ENCODE measurements at places on chromosomes 12 and 14.
A peak's percentile ranks its signal among the peaks of the same experiment; 100 is the strongest.

- DNase-seq = no peak
Observed at GRCh38 chr14:71751264-71751663, 181.0 kb upstream of the RGS6 start.

- no peak for DNase-seq
Observed at GRCh38 chr12:71415336-71416231, 24.0 kb upstream of the LGR5 start.

- no peak for DNase-seq
Observed at GRCh38 chr14:77582511-77582910, 33.9 kb downstream of the SPTLC2 start.

- DNase-seq = no peak
Observed at GRCh38 chr12:110005319-110005973, 6.2 kb downstream of the ANKRD13A start.

DNA sequence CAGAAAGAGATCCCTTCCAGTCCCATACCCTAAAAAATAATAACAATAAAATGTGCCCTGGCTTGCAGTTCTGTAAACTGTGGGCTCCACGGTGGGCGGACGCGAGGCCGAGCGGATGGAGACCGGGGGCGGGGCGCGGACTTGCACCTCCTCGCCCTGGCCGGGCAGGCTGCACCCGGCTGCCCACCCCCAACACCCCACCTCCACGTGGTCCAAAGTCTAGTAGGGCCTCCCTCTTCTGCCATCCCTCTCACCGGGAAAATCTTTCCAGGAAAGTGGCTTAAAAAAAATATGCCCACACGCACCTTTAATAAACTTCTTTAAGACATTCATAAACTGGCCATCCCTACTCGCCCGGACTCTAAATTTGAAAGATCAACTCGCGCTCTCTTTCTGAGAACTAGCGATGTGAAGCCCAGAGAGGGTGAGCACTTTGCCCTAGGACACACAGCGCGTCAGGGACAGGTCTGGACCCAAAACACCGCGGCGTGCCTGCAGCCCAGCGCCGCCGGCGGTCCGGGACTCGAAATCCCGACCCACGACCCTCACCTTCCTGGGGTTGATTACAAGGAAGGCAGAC lies 1.9 kb upstream of the BCL11B start:
- DNase-seq = no peak

- DNase-seq = no peak
Observed at GRCh38 chr14:61706096-61706690, 10.9 kb downstream of the HIF1A start.

GRCh38 chr12:110073049-110073831 lies 24.9 kb upstream of the C12orf76 start:
- no peak for DNase-seq

GRCh38 chr12:106275458-106275857 lies 27.1 kb upstream of the TCP11L2 start:
- DNase-seq = no peak

DNA sequence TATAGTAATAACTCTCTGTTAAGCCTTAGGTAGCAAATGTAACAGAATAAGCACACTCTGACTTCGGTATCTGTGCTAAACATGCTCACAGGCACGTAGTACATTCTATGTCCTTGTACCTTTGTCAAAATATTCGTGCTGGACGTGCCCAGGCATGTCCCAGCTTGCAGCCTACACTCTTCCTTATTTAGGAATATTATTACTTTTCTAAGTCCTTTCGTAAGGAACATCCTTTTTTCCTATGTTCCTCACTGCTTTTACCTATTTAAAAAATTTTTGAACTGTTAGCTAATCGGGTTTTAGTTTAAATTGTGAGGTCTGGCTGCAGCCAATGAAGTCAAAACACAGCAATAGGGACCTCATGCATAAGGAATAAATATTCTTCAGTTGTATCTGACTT lies 24.1 kb upstream of the UBC start:
- DNase-seq = no peak

- DNase-seq = no peak
Observed at GRCh38 chr14:101543814-101544213, 17.5 kb upstream of the DIO3 start.

- no peak for DNase-seq
Observed at GRCh38 chr12:112112409-112113133, 4.0 kb upstream of the NAA25 start.

- no peak for DNase-seq
Observed at GRCh38 chr12:123427036-123427769, 9.3 kb downstream of the RILPL2 start.

- no peak for DNase-seq
Observed at GRCh38 chr12:32198555-32198954, 91.9 kb downstream of the BICD1 start.

GRCh38 chr12:94049718-94050117 lies 98.7 kb upstream of the PLXNC1 start:
- no peak for DNase-seq

DNA sequence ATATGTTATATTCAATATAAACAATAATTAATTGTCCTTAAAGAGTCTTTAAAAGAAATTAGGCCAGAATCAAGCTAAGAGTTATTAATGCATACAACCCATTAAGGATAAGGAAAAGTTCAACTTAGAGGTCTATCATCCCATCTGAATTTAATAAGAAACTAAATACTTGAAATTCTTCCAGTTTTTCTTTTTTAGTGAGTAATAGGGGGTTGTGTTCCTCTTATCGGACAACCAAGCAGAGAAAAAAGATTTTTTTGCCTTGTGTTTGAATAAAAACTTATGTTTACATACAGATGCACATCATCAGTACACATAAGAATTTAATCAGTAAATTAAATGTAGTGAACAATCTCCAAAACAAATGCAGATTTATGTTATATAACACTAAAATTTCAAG lies 32.5 kb downstream of the PAWR start:
- DNase-seq = no peak

DNA sequence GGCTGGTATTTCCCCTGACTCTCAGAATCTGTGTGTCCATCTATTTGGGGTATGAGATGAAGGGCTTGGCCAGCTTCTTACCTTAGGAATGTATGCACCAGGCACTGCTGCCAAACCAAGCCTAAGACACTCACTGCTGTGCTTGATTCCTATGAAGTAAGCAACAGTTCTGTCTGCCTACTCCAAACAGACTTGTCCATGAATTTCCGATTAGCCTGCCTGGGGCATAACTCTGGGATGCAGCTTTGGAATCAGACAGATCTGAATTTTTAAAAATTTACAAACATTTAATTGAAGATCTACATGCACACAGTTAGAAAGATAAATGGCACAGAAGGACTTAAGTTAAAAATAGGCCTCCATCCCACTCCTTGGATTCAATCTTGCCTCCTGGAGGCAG lies 59.5 kb upstream of the JDP2 start:
- no peak for DNase-seq

- DNase-seq = no peak
Observed at GRCh38 chr12:76784600-76785051, 20.7 kb downstream of the ZDHHC17 start.

- no peak for DNase-seq
Observed at GRCh38 chr12:109818905-109819500, 14.2 kb downstream of the TRPV4 start.

DNA sequence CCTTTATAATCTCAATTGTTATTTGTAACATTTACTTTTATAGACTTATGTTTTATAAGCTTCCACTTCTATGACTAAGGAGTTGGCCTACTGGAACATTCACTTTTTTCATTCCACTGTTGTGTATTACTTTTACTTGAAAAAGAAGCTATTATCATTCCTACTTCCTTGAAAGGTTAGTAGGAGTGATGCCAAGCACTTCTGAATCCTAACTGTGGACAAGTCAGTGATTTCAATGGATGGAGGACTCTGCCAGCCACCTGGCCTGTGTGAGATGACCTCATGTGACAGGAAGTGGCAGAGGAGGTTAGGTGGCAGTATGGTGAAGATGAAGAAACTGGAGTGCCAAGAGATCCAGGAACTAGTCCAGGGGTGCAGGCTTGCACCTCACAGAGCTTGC lies 46.0 kb downstream of the TECPR2 start:
- DNase-seq = no peak

DNA sequence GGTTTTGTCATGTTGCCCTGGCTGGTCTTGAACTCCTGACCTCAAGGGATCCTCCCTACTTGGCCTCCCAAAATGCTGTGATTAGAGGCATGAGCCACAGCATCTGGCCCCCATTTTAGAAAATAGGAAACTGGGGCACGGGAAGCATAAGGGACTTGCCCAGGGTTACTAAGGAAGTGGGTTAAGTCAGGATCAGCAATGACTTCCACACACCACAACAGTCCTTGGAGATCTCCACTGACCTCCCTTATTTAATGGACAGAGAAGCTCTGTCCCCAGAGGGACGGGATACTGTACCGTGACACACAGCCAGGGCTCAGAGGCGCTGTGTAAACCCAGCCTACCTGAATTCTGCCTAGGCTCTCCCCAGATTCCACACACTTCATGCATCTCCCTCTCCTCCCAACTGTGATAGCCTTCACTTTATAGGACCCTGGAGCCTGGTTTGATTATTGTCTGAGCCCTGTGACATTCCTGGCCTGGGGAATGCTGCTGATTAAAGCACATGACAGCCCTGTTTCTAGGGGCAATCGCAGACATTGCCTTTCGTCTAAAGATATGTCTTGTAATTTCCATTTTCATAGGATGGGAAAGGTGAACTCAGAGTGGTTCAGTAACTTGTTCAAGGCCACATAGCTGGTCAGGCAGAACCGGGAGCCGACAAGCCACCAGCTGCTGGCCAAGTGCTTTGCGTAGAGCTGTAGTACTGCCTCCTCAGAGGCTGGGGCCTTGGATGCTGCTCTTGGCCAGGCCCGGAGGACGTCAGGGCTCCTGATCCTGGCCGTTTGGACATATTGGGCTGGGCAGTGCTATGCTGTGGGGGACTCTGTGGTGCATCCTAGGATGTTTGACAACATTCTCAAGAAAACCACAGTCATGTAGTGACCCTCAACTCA lies 20.8 kb downstream of the SERPINA1 start:
- no peak for DNase-seq

DNA sequence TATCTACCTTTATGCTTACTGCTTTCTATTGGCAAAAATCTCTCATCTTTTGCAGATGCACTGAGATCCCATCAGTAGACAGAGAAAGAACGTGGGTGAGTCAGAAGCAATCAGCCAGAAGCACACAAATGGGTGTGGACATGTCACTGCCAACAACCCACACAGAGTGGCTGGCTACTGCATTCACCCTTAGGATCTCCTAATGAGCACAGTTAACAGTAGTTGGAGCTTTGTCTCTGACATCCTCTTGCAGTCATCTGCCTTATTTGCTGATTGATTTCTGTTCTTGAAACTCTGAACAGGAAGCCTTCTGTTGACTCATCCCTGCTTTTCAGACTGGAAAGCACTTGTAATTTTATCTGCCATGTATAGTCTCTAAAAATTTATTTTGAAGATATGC lies 117.2 kb downstream of the RGS6 start:
- DNase-seq = peak; percentile 8

DNA sequence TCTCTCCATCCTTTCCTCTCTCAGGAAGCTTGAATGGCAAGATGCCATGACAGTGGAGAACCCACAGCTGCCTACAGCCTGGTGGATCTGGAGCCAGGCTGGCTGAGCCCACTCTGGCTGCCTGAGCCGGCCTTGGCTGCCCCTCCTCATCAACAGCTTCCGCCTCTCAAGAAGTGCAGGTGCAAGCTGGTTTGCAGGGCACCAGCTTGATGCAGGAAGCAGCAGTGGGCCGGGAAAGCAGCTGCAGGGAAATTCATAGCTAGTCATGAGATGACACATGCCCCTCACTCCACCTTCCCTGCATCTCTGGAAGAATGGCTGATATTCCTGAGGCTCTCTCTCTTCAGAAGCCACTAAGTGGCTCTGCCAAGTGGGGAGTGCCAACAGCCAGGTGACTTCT lies 289.1 kb downstream of the RPS29 start:
- DNase-seq = no peak

DNA sequence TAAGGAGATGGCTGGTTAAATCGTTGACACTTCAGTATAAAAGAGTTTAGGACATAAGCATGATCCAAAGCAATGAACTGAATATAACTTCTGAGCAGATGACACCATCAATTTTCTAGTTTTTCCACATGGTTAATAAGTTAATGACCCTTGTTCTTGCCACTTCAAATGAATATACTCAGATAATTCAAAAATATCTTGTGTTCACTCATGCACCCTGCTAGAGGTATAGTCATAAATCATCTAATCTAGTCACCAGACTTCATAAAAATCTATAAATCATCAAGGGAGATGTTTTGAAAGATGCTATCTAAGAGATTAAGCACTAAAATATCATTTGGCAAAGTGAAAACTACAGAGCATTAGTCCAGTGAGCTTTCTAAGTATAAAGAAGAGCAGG lies 131.9 kb downstream of the MDGA2 start:
- DNase-seq = no peak

GRCh38 chr12:29561664-29562071 lies 64.2 kb upstream of the OVCH1 start:
- DNase-seq = no peak

DNA sequence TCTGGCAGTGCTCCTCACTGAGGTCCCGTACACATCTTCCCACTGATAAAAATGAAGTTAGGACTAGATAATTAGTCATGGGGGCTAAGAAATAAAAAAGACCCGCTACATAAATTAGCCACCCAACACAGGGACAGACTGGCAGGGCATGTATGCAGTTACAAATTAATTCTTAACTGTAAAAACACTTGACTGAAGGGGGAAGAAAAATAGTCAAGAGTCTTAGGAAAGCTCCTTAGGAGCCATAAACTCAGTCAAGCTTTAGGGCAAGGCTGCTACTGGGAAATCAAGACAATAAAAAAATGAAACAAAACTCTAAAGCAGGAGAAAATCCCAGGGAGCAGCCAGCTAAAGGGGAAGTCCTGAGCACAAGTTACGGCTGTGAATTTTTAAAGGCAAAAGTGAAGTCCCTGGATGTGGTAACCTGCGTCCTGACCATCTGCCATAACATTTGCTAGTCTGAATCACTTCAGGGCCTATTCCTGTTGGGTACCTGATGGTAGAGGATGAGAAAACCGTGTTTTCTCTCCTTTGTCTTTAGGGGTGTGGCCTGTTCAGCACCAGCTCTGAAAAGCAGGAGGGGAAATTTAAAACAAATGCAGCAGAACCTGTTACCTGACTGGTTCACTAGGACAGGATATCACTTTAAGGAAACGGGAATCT lies 7.5 kb upstream of the NPFF start:
- no peak for DNase-seq

All from stimulated activated CD8-positive, alpha-beta memory T cell treated with anti-CD3 and anti-CD28 coated beads, Interleukin-2, amount 100 ng/mL, for 48 hours (primary cell).